ENCODE measurements at places on chromosomes 11 and 22.

- no peak for DNase-seq
Observed at GRCh38 chr22:38193580-38193979, 8.2 kb upstream of the MAFF start.

DNA sequence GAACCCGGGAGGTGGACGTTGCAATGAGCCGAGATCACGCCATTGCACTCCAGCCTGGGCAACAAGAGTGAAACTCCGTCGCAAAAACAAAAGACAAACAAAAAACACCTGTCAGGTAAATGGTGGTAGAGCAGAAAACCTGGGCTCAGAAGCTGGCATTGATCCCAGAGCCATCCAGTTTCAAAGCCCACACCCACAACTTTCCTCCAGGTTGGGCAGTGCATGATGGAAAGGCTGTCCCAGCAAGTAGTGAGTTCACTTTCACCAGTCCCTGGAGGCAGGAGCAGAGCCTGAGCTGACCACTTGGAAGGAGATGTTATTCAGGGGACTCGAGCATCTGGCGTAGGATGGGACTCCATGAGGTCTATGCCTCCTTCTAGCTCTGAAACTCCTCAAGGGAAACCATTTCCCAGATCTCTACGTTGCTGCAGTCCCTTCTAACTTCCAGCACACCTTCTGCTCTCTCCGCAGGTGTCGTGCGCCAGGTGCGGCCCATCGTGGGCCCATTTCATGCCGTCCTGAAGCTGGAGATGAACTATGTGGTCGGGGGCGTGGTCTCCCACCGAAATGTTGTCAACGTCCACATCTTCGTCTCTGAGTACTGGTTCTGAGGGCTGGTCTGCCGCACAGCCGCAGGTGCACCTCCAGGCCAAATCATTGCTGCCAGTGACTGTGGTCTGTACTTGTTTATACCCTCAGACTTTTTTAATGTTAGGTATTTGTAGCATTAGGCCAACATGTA is 71.6 kb upstream of the ATXN10 start:
- DNase-seq: no peak

DNA sequence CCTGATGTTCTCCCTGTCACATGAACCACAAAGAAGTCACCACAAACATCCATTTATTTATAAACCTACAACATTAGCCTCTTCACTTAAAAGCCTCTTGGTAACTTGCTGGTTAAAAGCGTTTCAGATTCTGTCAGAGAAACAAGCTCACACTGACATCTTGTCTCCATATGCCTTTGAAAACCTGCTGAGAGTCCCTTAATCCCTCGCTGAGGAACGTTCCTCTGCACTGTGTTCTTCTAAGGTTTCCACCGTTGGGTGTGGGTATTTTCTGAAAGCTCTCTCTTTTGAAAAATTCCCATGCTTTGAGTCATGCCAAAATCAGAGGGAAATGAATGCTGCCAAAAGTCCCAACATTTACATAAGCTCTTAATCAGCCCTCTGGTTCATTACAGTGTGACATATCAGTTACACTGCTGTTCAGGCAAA is 149.8 kb downstream of the CCDC34 start:
- DNase-seq: no peak

DNA sequence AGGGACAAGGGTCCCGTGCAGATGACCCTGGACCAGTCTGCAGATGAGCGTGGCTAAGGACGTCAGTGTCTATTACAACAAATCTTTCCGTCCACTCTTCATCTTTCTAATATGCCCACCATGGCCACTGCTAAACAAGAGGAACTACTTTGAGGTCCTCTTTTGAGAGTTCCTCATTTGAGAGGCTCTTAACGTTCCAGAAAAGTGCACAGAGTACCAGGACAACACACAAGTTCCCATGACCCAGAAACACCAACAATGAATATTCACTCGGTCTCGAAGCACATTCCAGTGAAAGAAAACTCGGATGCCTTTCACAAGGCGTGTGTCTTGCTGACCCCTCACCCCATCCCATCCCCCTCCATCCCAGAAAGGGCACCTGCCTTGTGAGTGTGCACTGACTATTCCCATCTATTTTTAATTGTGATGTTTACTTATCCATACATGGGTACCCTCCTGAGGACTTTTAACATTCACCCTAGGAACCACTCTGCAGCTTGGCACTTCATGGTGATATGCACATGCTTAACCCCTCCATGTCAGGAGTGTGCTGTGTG is 157.0 kb downstream of the SHANK2 start:
- DNase-seq: no peak

- peak; percentile 29 for DNase-seq
Observed at GRCh38 chr11:45267052-45267451, 19.1 kb downstream of the SYT13 start.

GRCh38 chr22:23383491-23384361 is 196.4 kb downstream of the IGLL1 start:
- no peak for DNase-seq

DNA sequence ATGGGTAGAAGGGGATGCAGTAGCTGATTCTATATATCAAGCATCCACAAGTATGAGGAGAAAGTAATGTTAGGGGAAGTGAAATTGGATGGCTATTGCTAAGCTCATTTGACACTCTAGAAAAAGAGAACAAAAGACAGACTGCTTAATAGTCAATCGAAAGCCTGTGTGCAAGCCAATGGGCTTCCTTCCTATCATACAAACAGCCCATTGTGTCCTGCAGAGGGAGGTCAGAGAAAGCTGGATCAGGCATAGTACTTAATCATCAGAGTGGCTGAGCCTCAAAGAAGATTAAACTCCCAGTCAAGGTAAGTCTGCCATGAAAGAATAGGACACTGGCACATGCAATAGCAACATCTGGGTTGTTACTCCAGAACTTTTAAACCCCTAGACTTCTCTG is 50.9 kb upstream of the PGR start:
- DNase-seq: no peak

GRCh38 chr22:48734359-48734758 is 1093.3 kb downstream of the BRD1 start:
- DNase-seq: no peak

DNA sequence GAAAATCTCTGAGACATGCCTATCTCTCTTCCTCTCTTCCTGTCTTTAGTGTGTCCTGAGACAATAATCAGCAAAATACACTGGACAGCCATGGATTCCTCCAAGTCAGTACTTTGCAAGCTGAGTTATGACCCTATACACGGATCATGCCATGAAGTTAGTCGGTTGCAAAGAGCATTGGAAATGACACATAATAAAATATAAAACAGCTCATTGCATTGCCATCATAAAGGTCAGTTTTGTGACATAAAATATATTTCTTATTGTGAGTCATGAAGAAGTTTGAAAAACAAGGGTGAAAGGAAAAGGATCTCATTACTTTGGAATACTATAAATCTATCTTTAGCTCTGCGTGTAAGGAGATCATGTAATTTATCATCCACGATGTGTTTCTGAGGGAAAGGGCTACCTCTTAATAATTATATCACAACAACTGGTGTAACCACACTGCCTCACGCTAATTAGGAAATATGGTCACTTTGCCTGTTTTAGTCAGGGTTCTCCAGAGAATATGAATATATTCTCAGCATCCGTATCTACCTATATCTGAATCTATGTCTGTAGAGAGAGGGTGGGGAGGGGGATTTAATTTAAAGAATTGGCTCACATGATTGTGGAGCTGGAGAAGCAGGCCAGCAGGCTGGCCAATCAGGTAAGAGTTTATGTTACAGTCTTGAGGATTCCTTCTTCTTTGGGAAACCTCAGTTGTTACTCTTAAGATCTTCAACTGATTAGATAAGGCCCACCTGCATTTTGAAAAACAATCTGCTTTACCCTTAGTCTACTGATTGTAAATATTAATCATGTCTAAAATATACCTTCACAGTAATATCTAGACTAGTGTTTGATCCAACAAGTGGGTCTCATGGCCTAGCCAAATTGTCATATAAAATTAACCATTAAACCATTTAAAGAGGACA is 198.8 kb downstream of the FAT3 start:
- no peak for DNase-seq

- no peak for DNase-seq
Observed at GRCh38 chr11:62896049-62896448, 15.4 kb downstream of the SLC3A2 start.

GRCh38 chr11:36210529-36210928 is 78.7 kb downstream of the COMMD9 start:
- DNase-seq: no peak

DNA sequence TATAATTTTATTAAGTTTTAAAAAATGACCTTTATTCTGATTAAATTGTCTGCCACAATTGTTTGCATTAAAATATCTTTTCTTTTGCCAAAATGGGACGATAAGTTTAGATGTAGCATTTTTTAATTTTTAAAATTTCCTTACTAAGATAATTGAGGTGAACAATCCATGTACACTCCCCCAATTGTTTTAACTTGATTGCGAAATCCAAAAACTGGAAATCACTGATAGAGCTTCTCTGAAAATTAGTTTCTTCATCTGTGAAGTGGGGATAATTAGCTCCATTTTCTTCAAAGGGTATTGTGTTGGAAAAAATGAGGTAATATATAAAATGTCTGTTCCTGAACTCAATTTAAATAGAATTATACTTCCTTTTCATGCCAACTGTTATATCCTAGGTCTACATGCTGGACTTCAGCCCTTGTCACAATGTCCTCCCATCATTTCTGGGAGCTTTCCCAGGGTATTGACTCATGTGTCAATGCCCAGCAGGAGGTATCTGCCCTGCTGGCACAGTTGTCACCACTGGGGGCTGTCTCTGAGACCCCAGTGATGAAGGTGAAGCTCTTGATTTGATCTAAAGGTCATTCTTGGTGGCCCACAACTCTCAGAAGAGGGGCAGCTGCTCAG is 28.7 kb upstream of the NAV2 start:
- DNase-seq: no peak

DNA sequence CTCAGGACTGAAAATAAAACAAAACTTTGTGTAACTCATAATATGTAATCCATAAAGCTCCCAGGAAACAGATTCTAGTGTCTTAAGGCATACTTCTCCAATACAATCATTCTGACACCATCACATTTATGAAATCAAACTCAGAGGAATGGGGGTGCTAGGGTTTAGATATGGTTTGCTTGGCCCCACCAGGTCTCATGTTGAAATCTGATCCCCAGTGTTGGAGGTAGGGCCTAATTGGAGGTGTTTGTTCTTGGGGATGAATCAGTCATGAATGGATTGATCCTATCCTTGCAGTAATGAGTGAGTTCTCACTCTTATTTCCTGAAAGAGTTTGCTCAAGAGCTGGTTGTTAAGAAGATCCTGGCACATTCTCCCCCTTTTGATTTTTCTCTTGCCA is 380.9 kb downstream of the ETS1 start:
- no peak for DNase-seq

- DNase-seq: no peak
Observed at GRCh38 chr11:17719028-17719937, at the start of gene MYOD1. TSS of gene MYOD1 (plus strand) at chr11:17719571. CDS start at chr11:17719783, 212 bp downstream.

DNA sequence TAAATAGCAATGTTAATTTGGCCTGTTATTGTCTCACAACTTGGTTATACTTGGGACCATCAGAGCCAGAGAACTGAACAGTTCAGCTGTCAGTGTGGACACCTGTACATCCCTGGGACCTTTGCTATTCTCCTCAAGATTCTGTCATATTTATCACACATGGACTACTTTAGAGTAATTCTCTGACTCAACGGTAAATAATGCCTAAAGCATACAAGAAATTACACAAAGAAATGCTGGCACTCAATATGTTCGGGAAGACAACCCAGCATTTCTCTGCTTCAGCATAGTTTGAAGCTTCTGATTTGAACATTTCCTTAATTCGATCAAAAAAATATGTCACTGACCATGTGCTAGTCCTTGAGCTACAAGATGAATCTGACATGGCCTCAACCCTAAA is 34.6 kb upstream of the MMP13 start:
- DNase-seq: no peak

GRCh38 chr22:28896611-28897010 is 13.2 kb downstream of the ZNRF3 start:
- DNase-seq: no peak

DNA sequence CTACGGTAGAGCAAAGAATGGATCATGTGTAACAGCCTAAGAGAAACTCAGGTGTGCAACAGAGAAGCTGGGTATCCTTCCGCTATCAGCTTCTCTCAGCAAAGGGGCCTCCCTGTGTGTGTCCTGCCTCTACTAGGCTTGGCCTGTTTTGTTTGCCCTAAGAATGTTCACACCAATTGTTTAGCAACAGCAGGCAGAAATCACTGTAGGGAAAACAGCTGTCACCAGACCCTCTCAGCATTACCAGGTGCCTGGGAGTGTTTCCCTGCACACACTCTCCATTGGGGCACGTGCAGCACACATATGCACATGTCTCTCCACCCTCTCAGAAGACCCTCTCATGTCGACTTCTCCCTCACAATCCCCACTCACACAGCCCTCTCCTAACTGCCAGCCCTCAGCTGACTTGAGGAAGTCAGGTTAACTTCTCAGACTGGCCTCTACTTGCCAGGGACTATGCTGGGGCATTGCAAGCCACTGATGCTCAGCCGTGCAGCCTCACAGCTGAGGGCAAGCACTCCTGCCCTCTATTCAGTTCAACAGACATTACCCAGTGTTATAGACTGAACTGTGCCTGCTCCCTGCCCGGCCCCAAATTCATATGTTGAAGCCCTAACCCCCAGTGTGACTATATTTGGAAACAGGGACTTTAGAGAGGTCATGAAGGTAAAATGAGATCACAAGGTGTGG is 97.6 kb downstream of the TRIM29 start:
- DNase-seq: no peak

GRCh38 chr11:17840101-17840548 is 105.5 kb downstream of the KCNC1 start:
- no peak for DNase-seq

DNA sequence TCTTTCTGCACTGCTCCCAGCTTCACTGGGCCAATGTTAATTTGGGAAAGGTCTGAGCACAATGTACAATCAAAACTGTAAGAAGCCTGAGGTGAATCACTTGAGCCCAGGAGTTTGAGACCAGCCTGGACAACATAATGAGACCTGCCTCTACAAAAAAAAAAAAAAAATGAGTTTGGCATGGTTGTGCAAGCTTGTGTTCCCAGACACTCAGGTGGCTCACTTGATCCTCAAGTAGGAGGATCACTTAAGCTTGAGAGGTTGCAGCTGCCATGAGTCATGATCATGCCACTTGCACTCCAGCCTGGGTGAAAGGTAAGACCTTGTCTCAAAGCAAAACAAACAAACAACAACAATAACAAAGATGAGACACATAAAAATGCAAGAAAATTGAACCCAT is 38.6 kb upstream of the SC5D start:
- DNase-seq: no peak

- DNase-seq: peak; percentile 51
Observed at GRCh38 chr11:20131788-20132666, 28.2 kb downstream of the DBX1 start.

GRCh38 chr22:29555065-29555644 is 1.6 kb upstream of the THOC5 start:
- DNase-seq: no peak

- DNase-seq: no peak
Observed at GRCh38 chr11:68002575-68002937, 1.3 kb downstream of the UNC93B1 start.

DNA sequence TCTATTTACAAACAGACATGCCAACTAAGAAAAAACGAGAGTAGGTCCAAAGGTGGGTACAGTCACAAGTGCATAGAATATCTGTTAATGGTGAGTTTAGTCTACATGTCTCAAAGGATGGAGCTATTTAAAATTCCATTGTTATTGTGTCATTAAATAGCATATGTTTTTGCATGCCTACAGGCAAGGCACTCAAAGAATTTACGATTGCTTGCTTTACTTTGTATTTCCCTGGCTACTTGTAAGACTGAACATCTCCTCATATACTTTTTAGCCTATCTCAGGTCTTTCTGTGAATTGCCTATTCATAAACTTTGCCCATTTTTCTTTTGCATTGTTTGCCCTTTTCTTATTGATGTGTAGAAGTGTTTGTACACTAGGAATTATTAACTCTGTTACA is 39.7 kb downstream of the DEUP1 start:
- DNase-seq: no peak

Data from activated CD4-positive, alpha-beta T cell treated with anti-CD3 and anti-CD28 coated beads, Interleukin-10, Interleukin-2, amounts not matched to agents 100 ng/mL and 50 ng/mL, durations not matched to agents 16 hours and 8 hours (primary cell).